ENCODE measurements at places on chromosomes 1 and 21. TPM values are rescaled to one million over a fixed set of nuclear protein-coding genes. Genes with fewer than 3 reads are reported as not detected.

Gene RABGGTB
- 294 TPM for polyA plus RNA-seq

Gene PM20D1
- not detected for polyA plus RNA-seq

Gene PCNX2
- polyA plus RNA-seq: not detected

Gene LBR
- polyA plus RNA-seq: 144 TPM

Gene OLFML3
- polyA plus RNA-seq: not detected

Gene LCE1A
- not detected for polyA plus RNA-seq

Gene NHLH1
- polyA plus RNA-seq: 1.3 TPM

Gene TRPM2
- polyA plus RNA-seq: 0.82 TPM

Gene RNF186
- polyA plus RNA-seq: not detected

DNA sequence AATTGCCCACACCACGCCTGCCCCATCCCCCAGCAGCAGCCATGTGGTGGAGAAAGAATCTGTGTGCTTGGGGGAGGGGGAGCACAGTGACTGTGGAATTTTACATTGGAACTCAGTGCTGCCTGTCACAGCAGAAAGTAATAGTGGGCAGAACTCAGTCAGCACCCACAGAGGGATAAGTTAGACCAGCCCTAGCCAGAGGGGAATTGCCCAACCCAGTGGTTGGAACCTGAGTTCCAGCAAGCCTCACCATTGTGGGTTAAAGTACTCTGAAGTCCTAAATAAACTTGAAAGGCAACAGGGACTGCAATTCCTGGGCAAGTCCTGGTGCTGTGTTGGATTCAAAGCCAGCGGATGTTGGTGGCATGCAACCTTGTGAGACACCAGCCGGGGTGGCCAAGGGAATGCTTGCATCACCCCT lies 88.8 kb downstream of the MRPL39 start:
- H3K27me3 ChIP-seq: no peaks in the 10 kb centered on the region
- H3K4me1 ChIP-seq: no peaks in the 10 kb centered on the region

DNA sequence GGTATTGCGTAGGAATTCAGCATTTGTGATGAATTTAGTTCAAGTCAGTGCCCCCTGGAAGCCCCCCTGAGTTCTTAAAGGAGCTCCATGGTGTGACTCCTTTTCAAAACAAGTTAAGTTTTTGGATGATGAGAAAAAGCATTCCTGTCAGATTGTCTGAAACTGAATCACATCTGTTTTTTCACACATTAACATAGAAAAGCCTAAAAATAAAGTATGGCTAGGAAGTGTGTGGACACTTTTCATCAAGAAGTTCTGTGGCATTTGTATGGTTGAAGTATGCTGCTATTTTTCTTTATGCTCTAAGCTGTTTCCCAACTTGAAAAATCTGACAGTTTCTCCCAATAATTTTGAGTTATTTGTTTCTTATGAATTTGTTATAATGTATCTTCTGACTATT lies 33.7 kb downstream of the PRDM2 start:
- peaks cover 14% of the 10 kb centered on the region for H3K27me3 ChIP-seq
- no peak for DNase-seq
- H3K4me3 ChIP-seq: no peak overlapping the region
- H3K4me1 ChIP-seq: no peaks in the 10 kb centered on the region
- H3K27ac ChIP-seq: no peak overlapping the region

- H3K4me3 ChIP-seq: no peak overlapping the region
- no peak overlapping the region for H3K27ac ChIP-seq
- DNase-seq: no peak
These were observed 58.4 kb downstream of the GDAP2 start for GRCh38 chr1:117871013-117871412.

- H3K4me3 ChIP-seq: no peak overlapping the region
- H3K36me3 ChIP-seq: no peaks in the 10 kb centered on the region
These were observed 413.7 kb downstream of the SETD4 start for GRCh38 chr21:35646606-35647005.

- no peak overlapping the region for H3K27ac ChIP-seq
- H3K4me1 ChIP-seq: peaks cover 5% of the 10 kb centered on the region
- no peak for DNase-seq
- no peak overlapping the region for H3K4me3 ChIP-seq
- H3K36me3 ChIP-seq: no peaks in the 10 kb centered on the region
These were observed 37.0 kb upstream of the TENT5B start for GRCh38 chr1:27049607-27050006.

DNA sequence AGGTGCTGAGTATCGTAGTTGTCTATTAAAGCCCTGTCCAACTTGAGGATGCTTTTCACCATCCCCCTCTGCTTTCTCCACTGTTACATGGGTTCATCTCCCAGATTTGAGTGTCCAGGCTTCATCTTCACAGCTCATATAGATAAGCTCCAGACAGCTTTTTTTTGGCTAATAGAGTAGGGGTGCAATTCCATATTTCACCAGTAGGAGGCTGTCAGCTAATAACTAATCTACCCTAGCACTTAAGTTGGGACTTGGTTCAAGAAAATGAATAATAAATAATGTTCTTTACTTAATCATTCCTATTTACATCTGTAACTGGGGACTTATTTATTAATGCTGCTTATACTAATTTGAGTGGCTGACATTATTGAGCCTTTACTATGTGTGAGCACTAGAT lies 124.5 kb downstream of the IGSF21 start:
- no peaks in the 10 kb centered on the region for H3K36me3 ChIP-seq
- no peaks in the 10 kb centered on the region for H3K4me1 ChIP-seq
- DNase-seq: peak; percentile 7
- no peaks in the 10 kb centered on the region for H3K27me3 ChIP-seq
- H3K27ac ChIP-seq: no peak overlapping the region

- no peak for DNase-seq
- H3K36me3 ChIP-seq: no peaks in the 10 kb centered on the region
- no peak overlapping the region for H3K27ac ChIP-seq
- no peaks in the 10 kb centered on the region for H3K4me1 ChIP-seq
- H3K27me3 ChIP-seq: peaks cover 12% of the 10 kb centered on the region
These were observed 90.8 kb upstream of the PGBD5 start for GRCh38 chr1:230516889-230517288.

DNA sequence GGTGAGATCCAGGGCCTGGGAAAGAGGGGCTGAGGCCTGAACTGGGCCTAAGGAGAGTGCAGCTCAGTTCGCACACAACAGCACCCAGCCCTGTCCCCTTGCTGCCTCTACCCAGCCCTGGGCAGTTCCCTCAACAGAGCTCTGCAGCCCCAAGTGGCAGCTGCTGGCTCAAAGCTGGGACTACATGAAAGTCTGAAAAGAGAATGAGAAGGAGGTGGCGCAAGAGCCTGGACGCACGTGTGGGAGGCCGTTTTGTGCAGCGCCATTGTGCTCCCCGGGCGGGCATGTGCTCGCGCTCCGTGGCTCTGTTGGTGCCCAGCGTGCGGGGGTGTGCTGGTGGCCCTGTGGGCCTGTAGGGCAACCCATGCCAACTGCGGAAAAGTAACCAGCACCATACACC lies 10.3 kb downstream of the GPR37L1 start:
- H3K4me3 ChIP-seq: no peak overlapping the region
- H3K4me1 ChIP-seq: no peaks in the 10 kb centered on the region
- H3K36me3 ChIP-seq: peaks cover 38% of the 10 kb centered on the region
- no peak overlapping the region for H3K27ac ChIP-seq
- DNase-seq: no peak

DNA sequence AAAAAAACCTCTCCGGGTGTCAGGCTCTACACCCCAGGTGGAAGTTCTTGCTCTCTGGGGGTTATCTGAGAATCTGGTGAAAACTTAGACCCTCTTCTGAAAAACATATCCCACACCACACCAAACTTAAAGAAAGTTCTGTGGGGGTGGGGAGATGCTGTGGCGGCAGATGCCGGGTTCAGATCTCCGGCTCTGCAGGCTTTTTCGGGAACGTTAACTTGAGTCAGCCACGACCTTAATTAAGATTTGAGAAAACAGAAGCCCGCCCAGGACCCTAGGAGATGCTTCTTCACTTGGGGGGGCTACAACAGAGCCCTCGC lies 2.3 kb downstream of the RCC2 start:
- peaks cover 52% of the 10 kb centered on the region for H3K36me3 ChIP-seq
- peaks cover 24% of the 10 kb centered on the region for H3K4me1 ChIP-seq
- DNase-seq: no peak

DNA sequence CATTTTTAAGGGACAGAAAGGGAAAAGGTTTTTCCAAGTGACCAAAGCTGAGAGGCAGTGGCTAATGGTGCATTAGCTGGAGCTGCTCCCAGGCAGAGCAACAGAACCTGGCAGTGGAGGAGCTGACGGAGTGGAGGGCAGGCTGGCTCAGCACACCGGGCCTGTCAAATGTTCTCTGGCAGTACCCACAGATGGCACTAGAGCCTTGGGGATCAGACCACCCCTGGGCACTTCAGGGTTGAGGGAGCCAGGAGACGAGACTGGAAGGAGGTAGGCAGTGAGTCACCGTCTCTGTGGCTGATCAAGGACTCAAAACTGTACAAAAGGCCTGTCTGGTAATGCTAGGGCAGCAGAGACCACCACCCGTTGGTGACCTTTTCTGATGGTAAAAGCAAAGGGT lies 121.7 kb upstream of the KIAA0040 start:
- H3K27me3 ChIP-seq: peaks cover 27% of the 10 kb centered on the region
- no peaks in the 10 kb centered on the region for H3K36me3 ChIP-seq
- DNase-seq: no peak
- H3K4me3 ChIP-seq: no peak overlapping the region
- no peaks in the 10 kb centered on the region for H3K4me1 ChIP-seq

- DNase-seq: no peak
- no peaks in the 10 kb centered on the region for H3K36me3 ChIP-seq
- H3K4me3 ChIP-seq: no peak overlapping the region
- peaks cover 26% of the 10 kb centered on the region for H3K4me1 ChIP-seq
These were observed 139.6 kb downstream of the TOMM20 start for GRCh38 chr1:234989019-234989418.

DNA sequence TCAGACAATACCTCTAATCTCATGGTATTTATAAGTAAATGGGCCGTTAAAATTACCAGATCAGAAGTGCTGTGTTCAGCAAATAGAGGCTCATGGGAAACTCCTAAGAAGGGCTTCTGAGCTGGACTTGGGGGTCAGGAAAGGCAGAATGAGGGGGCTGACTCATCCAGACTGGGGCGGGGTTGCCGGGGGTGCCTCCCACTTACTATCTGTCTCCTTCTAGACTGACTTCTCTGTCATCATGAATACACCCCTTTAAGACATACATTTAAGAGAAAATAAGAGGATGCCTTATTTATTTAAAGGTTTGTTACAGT lies 96.0 kb upstream of the ERRFI1 start:
- H3K27me3 ChIP-seq: no peaks in the 10 kb centered on the region
- peaks cover 34% of the 10 kb centered on the region for H3K4me1 ChIP-seq
- no peak overlapping the region for H3K4me3 ChIP-seq
- no peaks in the 10 kb centered on the region for H3K36me3 ChIP-seq

GRCh38 chr1:75991497-75992114 lies 59.4 kb upstream of the ASB17 start:
- no peak overlapping the region for H3K27ac ChIP-seq
- no peak overlapping the region for H3K4me3 ChIP-seq
- peak; percentile 79 for DNase-seq
- H3K36me3 ChIP-seq: no peaks in the 10 kb centered on the region

DNA sequence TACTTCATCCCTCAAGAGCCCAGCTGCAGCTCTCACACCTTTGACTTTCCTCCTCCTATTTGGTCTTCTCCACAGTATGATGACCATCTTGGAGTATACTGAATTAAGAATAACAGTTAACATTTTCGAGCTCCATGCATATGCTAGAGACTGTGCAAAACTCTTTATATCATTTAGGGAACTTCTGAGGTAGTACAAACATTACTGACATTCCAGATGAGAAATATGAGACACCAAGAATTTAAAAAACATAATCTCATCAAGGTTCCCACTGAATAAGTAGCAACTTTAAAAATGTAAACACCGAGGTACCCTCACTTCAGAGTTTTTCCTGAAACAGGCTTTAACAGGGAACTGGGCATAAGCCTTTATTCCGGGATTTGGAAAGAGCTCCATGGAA lies 22.7 kb downstream of the FMO3 start:
- no peaks in the 10 kb centered on the region for H3K36me3 ChIP-seq
- no peak overlapping the region for H3K27ac ChIP-seq
- H3K27me3 ChIP-seq: no peaks in the 10 kb centered on the region
- no peak overlapping the region for H3K4me3 ChIP-seq
- DNase-seq: no peak

GRCh38 chr21:43890042-43890441 lies 25.0 kb downstream of the AGPAT3 start:
- no peak overlapping the region for H3K27ac ChIP-seq
- H3K4me1 ChIP-seq: peaks cover 24% of the 10 kb centered on the region
- peaks cover 50% of the 10 kb centered on the region for H3K36me3 ChIP-seq
- DNase-seq: peak; percentile 40

GRCh38 chr1:5108740-5109139 lies 454.3 kb downstream of the AJAP1 start:
- no peak overlapping the region for H3K27ac ChIP-seq
- H3K36me3 ChIP-seq: no peaks in the 10 kb centered on the region

GRCh38 chr1:35571263-35571662 lies 1.9 kb upstream of the TFAP2E start:
- no peak for DNase-seq
- 0 out of 3 replicates have a peak, but pooled peaks cover 3% of the 10 kb centered on the region for H3K36me3 ChIP-seq
- no peak overlapping the region for H3K27ac ChIP-seq
- no peak overlapping the region for H3K4me3 ChIP-seq
- H3K4me1 ChIP-seq: peaks cover 19% of the 10 kb centered on the region

DNA sequence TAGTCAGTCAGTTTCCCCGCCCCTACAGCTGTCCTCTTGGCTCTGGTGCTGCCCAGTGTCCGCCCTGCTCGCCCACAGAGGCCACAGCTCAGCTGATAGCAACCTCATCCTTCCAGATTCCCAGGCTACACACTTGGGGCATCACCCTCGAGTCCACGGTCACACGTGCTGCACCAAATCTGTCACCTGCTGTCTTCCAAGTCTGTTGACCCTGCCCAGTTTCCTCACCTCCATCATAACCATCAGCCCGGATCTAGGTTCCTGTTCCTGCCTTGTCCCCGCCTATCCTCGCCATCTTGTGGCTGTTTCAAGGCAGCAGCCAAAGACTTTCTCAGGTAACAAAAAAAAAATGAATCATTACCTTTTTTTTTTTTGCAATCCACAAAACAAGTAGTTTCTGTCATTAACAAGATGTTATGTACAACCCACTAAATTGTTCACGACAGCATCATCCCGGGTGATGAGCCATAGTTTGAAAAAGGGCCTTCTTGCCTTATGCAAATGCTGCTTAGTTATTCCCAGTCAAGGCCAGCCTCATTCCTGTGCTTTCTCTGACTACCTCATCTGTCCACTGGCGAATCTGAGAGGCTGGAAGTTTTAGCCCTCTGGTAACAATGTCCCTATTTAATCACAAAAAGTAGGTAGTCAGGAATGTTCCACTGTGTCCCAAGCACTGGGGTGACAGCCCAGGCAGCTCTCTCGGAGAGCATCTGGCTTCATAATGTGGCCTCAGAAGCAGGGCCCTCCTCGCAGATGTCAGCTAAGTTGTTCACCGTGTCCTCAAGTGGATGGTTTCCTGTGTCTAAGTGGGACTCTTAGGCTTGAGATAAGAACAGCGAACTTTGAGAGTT lies 4.9 kb upstream of the MIIP start:
- peak; percentile 72 for DNase-seq
- H3K27ac ChIP-seq: peak overlapping the region; percentile 75

DNA sequence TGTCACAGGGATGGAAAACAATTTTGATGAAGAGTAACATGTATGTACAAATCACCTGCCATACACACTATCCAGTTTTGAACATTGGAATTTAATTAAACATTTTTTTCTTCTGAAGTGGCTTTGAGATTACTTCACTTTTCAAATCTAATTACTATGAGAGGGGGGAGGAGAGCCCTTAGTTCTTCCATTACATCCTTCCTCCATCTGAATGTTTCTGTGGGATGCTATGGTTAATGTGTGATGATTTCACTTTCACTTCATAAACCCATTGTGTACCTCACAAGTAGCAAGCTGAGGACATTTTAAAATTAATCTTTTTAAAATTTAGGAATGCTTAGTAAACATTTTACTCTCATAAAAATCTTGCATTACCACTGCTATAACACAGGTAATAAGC lies 156.9 kb downstream of the RUNX1 start:
- no peaks in the 10 kb centered on the region for H3K36me3 ChIP-seq
- H3K4me3 ChIP-seq: no peak overlapping the region
- peaks cover 33% of the 10 kb centered on the region for H3K4me1 ChIP-seq
- no peak overlapping the region for H3K27ac ChIP-seq
